ENCODE measurements at places on chromosomes 2 and 18.

- DNase-seq: no peak
These were observed 118.1 kb upstream of the FN1 start for GRCh38 chr2:215553946-215554345.

DNA sequence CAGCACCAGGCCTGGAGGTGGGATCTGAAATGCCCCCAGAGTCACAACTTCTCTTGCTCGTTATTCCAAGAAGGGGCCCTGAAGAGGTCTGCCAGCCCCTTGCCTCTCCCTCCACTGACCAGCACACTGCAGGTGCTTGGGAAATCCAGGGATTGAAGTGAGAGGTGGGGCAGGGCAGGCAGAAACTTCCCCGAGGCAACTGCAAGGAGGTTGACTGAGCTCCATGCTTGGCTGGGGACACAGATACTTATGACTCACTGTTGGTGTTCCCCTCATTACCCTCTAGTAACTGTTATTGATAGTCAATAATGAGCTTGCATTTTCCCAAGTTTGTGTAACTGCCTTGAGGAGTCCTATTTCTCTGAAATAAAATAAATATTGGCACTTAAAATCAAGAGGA lies 47.5 kb downstream of the MARCO start:
- DNase-seq: no peak

DNA sequence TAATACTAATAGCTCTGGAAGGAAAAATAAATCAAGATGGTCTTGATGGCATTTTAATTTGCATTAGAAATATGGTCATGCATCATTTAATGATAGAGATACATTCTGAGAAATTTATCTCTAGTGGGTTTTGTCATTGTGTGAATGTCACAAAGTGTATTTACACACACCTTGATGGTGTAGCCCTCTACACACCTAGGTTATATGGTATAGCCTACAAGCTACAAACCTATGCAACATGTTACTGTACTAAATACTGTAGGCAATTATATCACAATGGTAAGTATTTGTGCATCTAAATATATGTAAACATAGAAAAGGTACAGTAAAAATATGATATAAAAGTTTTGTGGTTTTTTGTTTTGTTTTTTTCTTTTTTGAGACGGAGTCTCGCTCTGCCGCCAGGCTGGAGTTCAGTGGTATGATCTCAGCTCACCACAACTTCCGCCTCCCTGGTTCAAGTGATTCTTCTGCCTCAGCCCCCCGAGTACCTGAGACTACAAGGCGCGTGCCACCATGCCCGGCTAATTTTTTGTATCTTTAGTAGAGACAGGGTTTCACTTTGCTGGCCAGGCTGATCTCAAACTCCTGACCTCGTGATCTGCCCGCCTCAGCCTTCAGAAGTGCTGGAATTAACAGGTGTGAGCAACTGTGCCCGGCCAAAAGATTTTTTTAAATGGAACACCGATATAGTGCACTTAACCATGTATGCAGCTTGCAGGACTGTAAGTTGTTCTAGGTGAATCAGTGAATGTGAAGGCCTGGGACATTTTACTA lies 83.7 kb upstream of the UBXN4 start:
- DNase-seq: no peak

GRCh38 chr2:197205585-197206215 lies 104.9 kb downstream of the ANKRD44 start:
- DNase-seq: no peak

- DNase-seq: no peak
These were observed 208.7 kb downstream of the CLIP4 start for GRCh38 chr2:29323961-29324360.

DNA sequence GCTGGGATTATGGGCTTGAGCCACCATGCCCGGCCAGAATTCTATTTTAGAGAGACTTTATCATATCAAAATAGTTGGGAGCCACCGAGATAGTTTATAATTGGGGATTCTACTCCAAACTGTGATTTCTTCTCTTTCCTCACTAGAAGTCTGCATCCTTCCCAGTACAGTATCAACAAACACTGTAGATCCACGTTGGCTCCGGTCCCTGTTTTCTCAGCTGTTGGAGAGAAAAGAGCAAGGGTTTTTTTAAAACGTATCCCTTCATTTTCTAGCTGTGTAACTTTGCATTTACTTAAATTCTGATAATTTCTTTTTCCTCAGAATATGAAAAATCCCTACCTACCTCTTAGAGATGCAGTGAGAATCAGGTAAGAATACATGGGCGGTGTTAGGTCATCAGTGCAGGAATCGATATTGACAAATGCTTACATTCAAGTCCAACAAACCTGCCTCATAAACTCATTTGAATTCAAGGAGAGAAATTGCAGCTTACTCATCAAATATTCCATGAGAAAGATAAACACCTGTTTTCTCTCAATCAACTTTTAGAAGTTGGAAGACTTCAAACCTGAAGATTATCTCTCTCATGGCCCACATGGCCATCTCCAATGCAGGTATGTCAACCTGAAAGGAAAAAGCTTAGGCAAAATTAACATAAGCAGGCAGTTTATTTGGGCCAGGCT lies 17.7 kb upstream of the PDCL3 start:
- DNase-seq: no peak

DNA sequence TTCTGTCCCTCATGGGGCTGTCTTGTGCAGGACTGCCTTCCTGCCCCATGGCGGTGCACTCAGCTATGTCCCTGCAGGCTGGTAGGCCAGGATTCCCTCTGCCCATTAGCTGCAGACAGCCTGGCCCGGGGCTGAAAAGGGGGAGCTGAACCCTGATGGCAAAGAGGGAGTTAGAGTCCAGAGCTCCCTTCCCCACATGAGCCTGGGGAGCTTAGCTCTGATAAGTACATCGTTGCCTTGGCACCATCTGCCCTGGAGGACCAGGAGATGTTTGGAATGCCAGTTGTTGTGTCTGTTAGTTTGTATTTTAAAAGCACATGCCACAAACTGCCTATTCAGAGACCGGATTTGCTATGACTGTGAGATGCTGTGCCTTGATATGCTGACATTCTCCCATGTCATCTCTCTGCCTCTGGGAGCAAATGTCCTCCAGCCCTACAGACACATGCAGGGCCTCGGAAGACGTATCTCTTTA lies 65.1 kb upstream of the AFF3 start:
- no peak for DNase-seq

DNA sequence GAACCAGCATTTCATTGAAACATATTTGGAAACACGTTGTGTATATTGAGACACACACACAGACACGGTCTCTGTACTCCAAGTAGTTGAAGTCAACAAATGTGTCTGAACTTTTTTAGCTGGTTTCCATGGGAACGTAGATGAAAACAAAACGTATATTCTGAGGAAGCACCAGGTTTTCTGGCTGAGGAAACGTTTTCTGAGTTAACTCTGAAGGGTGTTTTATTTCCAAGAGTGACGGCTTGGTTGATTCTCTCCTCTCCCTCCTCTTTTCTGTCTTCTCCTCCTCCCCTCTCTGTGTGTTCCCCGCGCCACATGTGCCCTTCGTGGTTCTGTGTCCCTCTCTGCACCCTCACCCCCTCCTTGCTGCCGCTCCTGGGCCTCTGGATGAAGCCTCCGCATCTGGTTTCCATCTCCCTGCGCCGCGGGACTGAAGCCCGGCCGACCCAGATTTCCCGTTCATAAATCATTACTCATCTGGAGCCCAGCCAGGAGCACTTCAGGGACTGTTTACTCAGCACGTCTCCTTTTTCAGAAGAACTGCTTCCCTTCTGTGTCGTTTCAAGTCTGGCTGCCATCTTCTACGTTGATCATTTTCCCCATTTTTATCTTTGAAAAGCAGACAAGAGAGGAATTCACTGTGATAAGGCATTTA lies 122.7 kb downstream of the COL6A3 start:
- DNase-seq: peak; percentile 98

DNA sequence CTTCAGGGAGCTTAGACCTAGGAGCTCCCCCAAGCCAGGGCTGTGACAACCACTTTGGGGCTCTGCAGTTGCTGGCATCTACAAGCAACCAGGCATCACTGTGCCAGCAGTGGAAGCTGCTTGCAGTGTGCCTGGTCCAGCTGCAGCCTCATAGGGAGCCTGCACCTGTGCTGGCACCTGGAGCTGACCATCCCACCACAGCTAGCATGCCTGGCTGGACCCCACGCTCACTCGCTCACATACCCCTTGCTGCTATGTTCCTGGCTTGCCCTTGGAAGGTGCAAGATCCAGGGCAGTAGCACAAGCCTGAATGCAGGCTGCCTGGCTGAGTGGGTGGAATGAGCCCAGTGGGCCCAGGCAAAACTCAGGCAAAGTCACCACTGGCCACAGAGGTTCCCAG lies 82.5 kb downstream of the ZNF804A start:
- DNase-seq: no peak

GRCh38 chr2:15734674-15735483 lies 143.2 kb downstream of the DDX1 start:
- no peak for DNase-seq

- no peak for DNase-seq
These were observed 308.1 kb downstream of the ZEB2 start for GRCh38 chr2:144211826-144212225.

DNA sequence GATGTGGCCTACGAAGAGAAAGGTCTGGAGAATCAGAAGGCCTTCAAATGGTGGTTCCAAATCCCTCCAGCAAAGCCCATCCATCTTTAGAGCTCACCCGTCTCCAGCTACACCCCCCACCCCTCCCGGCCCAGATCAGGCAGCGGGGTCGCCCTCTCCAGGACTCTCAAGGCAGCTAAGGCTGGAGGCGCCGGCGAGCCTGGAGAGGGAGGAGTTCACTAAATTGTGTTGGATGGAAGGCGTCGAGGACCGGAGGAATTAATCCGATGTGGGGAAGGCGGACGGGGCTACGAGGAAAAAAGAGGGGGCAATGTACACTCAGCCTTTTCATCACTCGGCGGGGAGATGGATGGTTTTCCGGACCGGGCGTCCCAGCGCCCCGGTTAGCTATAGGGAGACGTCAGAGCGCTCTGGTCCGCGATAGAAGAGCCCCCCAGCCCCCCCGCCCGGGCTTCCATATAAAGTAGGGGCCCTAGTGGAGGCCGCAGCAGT lies at the start of gene GRP:
Gene GRP, plus strand, starts transcription at position 487 of the 492 bp plus-strand sequence. CDS start 108 bp downstream, outside the sequence.
- no peak for DNase-seq

DNA sequence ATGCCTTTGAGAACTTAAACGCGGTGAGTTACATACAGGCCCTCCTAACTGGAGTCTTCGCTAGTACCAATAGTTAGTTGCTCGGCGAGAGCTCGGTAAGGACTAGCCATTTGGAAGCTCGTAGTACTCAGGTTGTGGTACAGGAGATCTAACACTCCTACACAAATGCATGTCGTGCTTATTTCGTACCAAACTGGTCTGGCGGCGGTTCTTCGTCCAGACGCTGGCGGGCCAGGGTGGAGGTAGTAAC lies 346 bp upstream of the VRK2 start:
- no peak for DNase-seq

- no peak for DNase-seq
These were observed 40.5 kb downstream of the INO80C start for GRCh38 chr18:35457140-35457704.

- no peak for DNase-seq
These were observed 78.7 kb upstream of the OTX1 start for GRCh38 chr2:62971936-62972335.

DNA sequence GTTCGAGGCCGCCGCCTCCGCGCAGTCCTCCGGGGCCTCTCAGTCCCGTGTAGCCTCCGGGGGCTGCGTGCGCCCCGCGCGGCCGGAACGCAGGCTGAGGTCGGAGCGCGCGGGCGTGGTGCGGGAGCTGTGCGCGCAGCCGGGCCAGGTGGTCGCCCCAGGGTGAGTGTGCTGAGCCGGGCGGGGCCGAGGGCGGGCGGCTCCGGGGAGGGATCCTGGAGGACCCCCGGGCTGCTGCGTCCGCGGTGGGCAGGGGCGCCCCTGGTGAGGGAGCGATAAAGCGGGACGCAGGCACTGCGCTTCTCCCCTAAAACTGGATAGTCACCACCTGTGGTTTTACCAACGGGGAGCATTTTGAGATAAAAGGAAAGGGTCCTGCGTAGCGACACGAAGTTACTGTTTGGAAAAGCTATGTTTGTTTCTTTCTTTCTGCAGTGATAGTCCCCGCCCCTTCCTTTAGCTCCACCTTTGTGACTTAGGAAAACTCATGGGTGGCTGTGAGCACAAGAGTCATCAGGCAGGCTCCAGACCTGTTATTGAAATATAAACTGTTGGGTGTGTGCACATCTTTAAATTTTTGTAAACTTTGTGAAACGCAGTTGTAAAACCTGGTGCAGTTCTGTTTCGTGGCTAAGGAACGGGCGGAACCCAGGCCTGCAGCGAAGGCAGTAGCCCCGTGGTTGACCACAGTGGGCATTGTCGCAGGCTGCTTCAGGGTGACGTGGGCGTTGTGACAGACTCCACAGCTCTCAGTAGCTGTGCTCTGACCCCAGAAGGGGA lies 687 bp downstream of the CTDP1 start:
- peak; percentile 38 for DNase-seq

DNA sequence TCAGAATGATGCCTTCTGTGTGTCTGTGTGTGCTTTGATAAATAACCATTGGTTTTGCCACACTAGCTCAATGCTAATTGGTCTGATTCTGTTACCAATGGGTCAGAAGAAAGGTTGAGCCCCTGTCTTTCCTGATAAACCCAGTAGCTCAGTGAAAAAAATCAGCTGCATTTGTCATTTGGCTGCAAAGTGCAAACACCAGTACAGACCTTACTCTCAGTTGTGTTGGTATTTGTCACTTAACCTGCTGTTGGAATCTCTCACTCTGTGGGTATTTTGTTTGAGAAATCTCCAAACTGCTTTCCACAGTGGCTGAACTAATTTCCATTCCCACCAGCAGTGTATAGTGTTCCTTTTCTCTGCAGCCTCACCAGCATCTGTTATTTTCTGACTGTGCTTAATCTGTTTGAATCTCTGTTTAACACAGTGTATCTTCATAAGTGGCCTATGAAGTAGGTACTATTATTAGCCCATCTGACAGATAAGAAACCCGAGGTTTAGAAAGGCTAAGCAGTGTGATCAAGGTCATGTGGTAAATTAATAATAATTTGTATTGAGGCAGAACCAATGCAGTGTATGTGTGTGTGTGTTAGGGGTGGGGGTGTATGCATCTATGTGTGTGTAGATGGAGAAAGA lies 26.7 kb downstream of the LIMS1 start:
- no peak for DNase-seq

- no peak for DNase-seq
These were observed 8.4 kb downstream of the CASP10 start for GRCh38 chr2:201191132-201191875.

- no peak for DNase-seq
These were observed 182.4 kb downstream of the CELF4 start for GRCh38 chr18:37383036-37383785.

DNA sequence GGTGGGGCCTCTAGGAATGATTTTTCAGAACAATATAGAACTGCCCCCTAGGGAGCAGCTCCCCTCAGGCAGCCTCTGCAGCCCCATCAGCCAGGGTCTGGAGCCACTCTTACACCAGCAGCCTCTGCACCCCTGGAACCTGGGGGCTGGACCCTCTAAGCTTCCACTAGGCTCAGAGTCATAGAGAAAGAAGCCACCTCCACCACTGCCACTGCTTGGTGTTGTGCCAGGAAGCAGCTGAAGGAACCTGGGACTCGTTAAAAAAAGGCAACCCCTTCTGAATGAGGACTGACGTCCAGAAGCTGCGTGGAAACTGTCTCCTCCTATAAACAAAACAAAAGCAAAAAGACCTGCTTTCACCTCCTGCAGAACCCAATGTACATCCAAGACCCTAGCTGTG lies 98.1 kb upstream of the HS6ST1 start:
- no peak for DNase-seq
